ENCODE measurements at places on chromosomes 4 and X. TPM values are rescaled to one million over a fixed set of nuclear protein-coding genes. Genes with fewer than 3 reads are reported as not detected.
A peak's percentile ranks its signal among the peaks of the same experiment; 100 is the strongest.

The FGD1 gene
- 34.0 TPM for total RNA-seq

The WAS gene
- 0.64 TPM for total RNA-seq

The ZBTB33 gene
- total RNA-seq: 28.6 TPM

The MTHFD2L gene
- 19.9 TPM for total RNA-seq

The AMBN gene
- not detected for total RNA-seq

DNA sequence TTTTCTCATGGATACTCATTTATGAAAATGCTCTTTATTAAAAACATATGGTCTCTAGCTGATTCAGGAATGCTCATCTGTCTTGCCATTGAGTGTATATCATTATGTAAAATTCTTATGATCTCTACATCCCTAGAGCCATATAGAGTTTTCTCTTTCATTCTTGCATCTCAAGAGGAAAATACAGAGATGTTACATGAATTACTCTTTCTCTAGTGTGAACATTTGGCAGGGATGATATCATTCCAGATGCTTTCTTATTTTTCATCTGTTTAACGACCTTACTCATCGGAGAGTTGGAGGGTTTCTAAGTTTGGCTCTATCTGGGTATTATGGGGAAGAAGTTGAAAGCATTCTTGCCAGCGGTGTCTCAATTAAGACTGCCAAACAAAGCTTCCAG is 202.9 kb upstream of the SLC7A11 start:
- peaks cover 7% of the 10 kb centered on the region for H3K36me3 ChIP-seq
- no peaks in the 10 kb centered on the region for H3K27me3 ChIP-seq
- no peak for DNase-seq
- H3K27ac ChIP-seq: no peak overlapping the region
- H3K4me1 ChIP-seq: peaks cover 30% of the 10 kb centered on the region

GRCh38 chr4:47830265-47831025 is 7.4 kb downstream of the CORIN start:
- no peak for DNase-seq
- H3K4me1 ChIP-seq: no peaks in the 10 kb centered on the region
- no peak overlapping the region for H3K27ac ChIP-seq
- peaks cover 3% of the 10 kb centered on the region for H3K36me3 ChIP-seq

DNA sequence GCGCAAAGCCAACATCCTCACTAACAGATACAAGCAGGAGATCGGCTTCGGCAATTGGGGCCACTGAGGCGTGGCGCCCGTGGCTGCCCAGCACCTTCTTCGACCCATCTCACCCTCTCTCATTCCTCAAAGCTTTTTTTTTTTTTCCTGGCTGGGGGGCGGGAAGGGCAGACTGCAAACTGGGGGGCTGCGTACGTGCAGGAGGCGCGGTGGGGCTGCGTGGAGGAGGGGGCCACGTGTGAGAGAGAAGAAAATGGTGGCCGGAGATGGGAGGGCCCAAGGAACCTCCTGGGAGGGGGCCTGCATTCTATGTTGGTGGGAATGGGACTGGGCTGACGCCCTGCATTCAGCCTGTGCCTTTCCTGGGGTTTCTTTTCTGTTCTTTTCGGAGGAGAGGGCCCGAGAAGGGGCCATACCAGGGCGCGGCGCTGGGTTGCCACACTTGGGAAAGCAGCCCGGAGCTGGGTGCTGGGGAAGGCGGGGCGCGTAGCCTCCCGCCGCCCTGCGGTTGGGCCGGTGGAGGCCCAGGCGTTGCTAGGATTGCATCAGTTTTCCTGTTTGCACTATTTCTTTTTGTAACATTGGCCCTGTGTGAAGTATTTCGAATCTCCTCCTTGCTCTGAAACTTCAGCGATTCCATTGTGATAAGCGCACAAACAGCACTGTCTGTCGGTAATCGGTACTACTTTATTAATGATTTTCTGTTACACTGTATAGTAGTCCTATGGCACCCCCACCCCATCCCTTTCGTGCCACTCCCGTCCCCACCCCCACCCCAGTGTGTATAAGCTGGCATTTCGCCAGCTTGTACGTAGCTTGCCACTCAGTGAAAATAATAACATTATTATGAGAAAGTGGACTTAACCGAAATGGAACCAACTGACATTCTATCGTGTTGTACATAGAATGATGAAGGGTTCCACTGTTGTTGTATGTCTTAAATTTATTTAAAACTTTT is 4.5 kb downstream of the MID1IP1 start:
- H3K27ac ChIP-seq: peak overlapping the region; percentile 91
- peaks cover 43% of the 10 kb centered on the region for H3K4me1 ChIP-seq
- H3K36me3 ChIP-seq: peaks cover 9% of the 10 kb centered on the region
- no peak for DNase-seq

DNA sequence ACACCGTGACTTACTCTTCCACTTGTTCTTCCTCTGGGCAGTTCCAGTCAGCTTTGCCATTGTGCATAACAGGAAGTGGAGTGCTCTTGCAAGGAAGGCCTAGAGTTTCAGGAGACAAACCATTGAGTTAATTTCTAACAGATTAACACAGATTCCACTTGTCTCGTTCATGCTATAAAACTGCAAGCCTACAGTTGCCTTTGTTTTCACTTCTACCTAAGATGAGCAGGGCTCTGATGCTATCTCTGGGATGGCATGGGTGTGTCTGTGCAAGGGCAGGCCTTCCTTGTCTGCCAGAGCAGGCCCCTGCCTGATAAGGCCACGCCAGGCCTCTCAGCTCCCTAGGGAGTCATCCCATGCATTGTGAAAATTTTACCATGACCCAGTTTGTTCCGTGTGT is 67.7 kb upstream of the PGRMC2 start:
- H3K36me3 ChIP-seq: peaks cover 3% of the 10 kb centered on the region
- H3K4me1 ChIP-seq: peaks cover 15% of the 10 kb centered on the region
- H3K4me3 ChIP-seq: no peak overlapping the region

DNA sequence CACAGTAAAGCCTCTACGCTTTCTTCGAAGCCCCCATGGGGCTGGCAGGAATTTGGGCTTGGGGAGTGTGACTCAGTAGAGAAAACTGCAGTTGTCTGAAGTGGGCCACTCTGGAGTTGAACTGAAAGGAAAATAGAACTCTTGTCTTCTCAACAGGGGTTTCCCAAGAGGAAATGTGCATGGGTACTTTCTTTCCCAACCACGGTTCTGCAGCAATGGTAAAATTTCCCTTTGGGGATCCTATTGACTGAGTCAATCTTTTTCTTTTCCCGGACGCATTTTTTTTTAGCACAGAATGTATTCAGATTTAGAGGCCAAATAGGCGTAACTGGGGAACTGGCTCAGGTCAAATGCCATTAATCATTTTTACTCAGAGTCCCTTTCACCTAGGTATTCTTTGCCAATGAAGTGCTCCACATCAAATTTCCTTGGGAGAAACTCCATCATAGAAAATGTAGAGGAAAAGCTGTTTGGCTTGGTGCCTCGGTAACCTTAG is 269.3 kb downstream of the STIM2 start:
- H3K4me1 ChIP-seq: peaks cover 5% of the 10 kb centered on the region
- peaks cover 7% of the 10 kb centered on the region for H3K36me3 ChIP-seq
- no peak overlapping the region for H3K4me3 ChIP-seq
- DNase-seq: no peak
- no peak overlapping the region for H3K27ac ChIP-seq
- no peaks in the 10 kb centered on the region for H3K27me3 ChIP-seq

DNA sequence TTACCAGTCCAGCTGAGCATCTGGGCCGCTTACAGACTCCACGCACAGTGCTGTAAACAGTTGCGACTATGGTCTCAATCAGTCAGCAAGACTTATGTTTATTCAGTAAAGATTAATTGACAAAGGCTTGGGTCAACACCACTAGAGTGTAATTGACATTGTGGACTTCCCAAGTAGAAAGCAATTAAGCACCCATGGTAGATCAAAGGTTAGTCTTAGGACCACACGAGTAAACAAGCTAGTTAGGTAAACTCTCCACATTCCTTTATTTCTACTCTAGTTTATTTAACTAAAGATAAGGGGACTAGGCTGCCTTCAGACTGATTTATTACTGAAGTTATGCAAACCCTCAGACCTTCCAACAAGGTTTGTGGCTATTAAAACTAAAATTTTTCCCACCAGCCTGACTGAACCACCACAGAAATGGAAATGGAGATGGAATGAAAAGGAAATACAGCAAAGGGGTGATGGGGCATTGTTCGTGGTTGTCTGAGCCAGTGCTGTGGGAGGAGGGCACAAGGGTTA is 44.2 kb downstream of the MTHFD2L start:
- no peak for DNase-seq
- no peaks in the 10 kb centered on the region for H3K4me1 ChIP-seq
- H3K4me3 ChIP-seq: no peak overlapping the region
- peak overlapping the region; percentile 28 for H3K27ac ChIP-seq
- no peaks in the 10 kb centered on the region for H3K27me3 ChIP-seq
- peaks cover 2% of the 10 kb centered on the region for H3K36me3 ChIP-seq

GRCh38 chr4:75555294-75556164 is at the start of gene ODAPH:
Gene ODAPH, plus strand, starts transcription at chr4:75556066. Its CDS starts 17 bp downstream, at chr4:75556083.
- peaks cover 5% of the 10 kb centered on the region for H3K27me3 ChIP-seq
- no peak within 1 kb of the TSS for H3K4me3 ChIP-seq
- no peaks in the 10 kb centered on the region for H3K36me3 ChIP-seq
- no peak within 1 kb of the TSS for H3K27ac ChIP-seq
- DNase-seq: no peak
- H3K4me1 ChIP-seq: no peaks in the 10 kb centered on the region

DNA sequence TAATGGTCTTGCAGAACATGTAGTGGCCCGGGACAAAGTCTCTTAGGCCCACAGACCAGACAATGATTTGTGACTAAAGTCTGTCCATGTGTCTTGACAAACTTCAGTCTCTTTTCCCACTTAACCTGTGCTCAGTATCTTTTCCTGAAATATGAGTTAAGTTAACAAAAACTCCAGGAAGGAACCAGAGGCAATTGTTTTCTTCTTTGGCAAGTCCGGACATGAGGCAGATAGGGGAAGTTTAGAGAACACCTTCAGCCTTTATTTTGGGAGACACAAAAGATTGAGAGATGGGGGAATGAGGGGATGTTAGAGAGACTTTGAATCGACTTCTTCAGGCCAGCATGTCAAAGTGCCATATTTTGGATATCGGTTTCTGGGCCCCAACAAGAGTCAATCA is 80.2 kb upstream of the FRMPD4 start:
- no peaks in the 10 kb centered on the region for H3K4me1 ChIP-seq
- H3K27me3 ChIP-seq: peaks cover 6% of the 10 kb centered on the region
- H3K36me3 ChIP-seq: no peaks in the 10 kb centered on the region
- no peak for DNase-seq
- no peak overlapping the region for H3K4me3 ChIP-seq
- H3K27ac ChIP-seq: no peak overlapping the region

DNA sequence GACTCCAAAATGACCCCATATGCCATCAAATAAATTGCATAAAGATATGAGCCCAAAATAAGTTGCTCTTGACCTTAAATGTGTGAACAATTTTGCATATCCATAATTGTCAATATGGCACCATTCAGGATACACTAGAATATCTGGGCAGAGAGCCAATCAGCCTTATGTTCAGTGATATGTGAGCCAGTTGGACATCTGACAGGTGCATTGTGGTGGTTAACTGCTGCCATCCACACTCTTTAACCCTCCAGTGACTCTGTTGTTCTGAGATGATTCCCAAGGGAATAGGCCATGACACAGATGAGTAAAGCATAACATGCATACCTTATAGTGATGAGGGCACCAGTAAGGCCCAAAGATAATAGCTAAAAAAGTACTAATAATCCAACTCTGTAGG is 500.1 kb downstream of the PCDH18 start:
- H3K36me3 ChIP-seq: no peaks in the 10 kb centered on the region
- H3K4me1 ChIP-seq: no peaks in the 10 kb centered on the region
- no peaks in the 10 kb centered on the region for H3K27me3 ChIP-seq
- H3K4me3 ChIP-seq: no peak overlapping the region
- no peak for DNase-seq
- H3K27ac ChIP-seq: no peak overlapping the region

- no peak for DNase-seq
- H3K4me3 ChIP-seq: no peak overlapping the region
- H3K27me3 ChIP-seq: no peaks in the 10 kb centered on the region
- no peaks in the 10 kb centered on the region for H3K36me3 ChIP-seq
- no peaks in the 10 kb centered on the region for H3K4me1 ChIP-seq
Observed at GRCh38 chr4:69999420-69999819, 3.7 kb downstream of the STATH start.

DNA sequence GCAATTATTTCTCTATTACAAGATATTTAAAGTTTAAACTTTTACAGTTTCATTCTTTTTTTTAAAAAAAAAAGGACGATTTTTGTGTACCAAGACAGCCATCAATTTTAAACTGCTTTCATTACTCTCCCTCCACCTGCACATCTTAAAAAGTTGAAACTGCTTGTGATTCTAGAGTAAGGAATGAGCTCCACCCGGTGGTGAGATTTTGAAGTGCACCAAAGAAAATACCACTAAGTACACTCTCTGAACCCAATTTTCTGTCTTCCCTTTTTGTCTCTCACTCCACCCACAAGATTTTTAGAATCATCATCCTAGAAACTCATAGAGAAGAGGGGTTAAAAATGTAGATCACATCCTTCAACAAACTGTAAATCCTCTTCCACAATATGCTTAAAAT is 91.3 kb upstream of the WDR44 start:
- no peaks in the 10 kb centered on the region for H3K36me3 ChIP-seq
- no peak overlapping the region for H3K27ac ChIP-seq
- H3K27me3 ChIP-seq: no peaks in the 10 kb centered on the region
- no peaks in the 10 kb centered on the region for H3K4me1 ChIP-seq

GRCh38 chr4:2858451-2859217 is 15.0 kb downstream of the ADD1 start:
- no peak overlapping the region for H3K27ac ChIP-seq
- no peak for DNase-seq
- H3K27me3 ChIP-seq: no peaks in the 10 kb centered on the region
- H3K36me3 ChIP-seq: peaks cover 8% of the 10 kb centered on the region
- peaks cover 32% of the 10 kb centered on the region for H3K4me1 ChIP-seq
- no peak overlapping the region for H3K4me3 ChIP-seq

GRCh38 chrX:148500423-148501385 is at the start of gene AFF2:
Gene AFF2, plus strand, starts transcription at chrX:148500617. Its CDS starts 481 bp downstream, at chrX:148501098.
- peaks cover 27% of the 10 kb centered on the region for H3K27me3 ChIP-seq
- H3K4me1 ChIP-seq: peaks cover 20% of the 10 kb centered on the region
- H3K27ac ChIP-seq: no peak within 1 kb of the TSS
- peak; percentile 45 for DNase-seq

- H3K27ac ChIP-seq: peak overlapping the region; percentile 32
- H3K27me3 ChIP-seq: peaks cover 5% of the 10 kb centered on the region
- H3K36me3 ChIP-seq: no peaks in the 10 kb centered on the region
- DNase-seq: no peak
- H3K4me3 ChIP-seq: no peak overlapping the region
Observed at GRCh38 chr4:84470204-84470785, 28.8 kb downstream of the NKX6-1 start.

DNA sequence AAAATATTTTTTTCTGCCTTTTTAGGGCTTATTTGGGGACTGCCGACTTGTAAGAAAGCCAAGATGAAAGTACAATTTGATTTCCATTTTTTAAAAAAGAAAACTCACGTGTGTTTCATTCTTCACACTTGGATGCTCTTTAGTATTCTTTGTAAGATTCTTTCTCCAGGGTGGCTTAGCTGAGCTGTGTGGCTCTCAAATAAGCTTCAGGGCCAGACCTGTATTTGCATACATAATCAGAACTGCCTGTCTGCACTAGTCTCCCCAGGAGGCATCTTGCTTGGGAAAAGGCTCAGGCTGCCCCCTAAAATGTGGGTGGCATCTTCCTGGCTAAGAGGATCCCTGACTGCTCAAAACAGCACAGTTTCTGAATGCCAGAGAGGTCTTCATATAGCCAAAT is 498.4 kb downstream of the MID1IP1 start:
- H3K36me3 ChIP-seq: peaks cover 5% of the 10 kb centered on the region
- DNase-seq: no peak
- no peaks in the 10 kb centered on the region for H3K4me1 ChIP-seq
- no peak overlapping the region for H3K27ac ChIP-seq
- no peaks in the 10 kb centered on the region for H3K27me3 ChIP-seq

GRCh38 chrX:128992107-128992971 is 531.0 kb downstream of the SMARCA1 start:
- peaks cover 19% of the 10 kb centered on the region for H3K36me3 ChIP-seq
- no peaks in the 10 kb centered on the region for H3K4me1 ChIP-seq
- H3K27me3 ChIP-seq: no peaks in the 10 kb centered on the region
- no peak for DNase-seq
- H3K27ac ChIP-seq: no peak overlapping the region
- H3K4me3 ChIP-seq: no peak overlapping the region
